ENCODE measurements at places on chromosomes 5 and 9.

- peak; percentile 66 for DNase-seq
These were observed 14.9 kb upstream of the FGFR4 start for GRCh38 chr5:177071666-177072385.

DNA sequence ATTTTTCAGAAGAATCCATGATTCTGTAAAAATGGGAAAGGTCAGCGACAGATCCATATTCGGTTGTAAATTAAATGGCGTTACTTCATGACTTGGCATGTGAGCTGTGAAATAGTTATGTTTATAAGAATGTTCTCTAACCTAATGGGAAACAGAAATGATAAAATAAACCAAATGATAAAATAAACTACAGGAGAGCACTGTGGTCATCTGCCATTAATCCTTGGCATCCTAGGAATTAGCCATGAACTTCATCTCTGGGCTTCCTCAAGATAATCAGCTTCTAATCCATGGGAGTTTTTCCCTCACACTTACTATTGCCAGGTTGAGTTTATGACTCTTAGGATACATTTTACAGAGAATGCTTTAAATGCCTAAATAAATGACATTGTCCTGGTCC is 94.6 kb upstream of the SLC30A5 start:
- DNase-seq = no peak

GRCh38 chr5:122985006-122985700 is 51.4 kb downstream of the PPIC start:
- no peak for DNase-seq

- no peak for DNase-seq
These were observed 299.4 kb downstream of the COX7C start for GRCh38 chr5:86917117-86917579.

DNA sequence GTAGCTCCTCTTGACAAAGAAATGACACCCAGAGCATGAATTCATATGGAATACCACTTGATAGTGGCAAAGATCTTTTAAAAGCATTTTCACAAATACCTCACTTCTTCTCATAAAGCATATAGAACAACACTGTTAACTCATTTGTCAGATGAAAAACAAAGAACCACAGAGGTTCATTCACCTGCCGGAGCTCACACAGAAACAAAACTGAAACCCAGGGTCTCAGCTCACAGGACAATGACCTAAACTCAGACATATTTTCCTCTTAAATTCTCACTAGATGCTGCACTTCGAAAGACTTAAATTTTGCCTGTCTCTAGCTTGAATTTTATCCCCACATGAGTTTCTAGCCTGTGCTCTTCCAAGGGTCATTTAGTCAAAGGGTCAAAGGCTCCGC is 339.0 kb downstream of the KCNN2 start:
- DNase-seq = no peak

DNA sequence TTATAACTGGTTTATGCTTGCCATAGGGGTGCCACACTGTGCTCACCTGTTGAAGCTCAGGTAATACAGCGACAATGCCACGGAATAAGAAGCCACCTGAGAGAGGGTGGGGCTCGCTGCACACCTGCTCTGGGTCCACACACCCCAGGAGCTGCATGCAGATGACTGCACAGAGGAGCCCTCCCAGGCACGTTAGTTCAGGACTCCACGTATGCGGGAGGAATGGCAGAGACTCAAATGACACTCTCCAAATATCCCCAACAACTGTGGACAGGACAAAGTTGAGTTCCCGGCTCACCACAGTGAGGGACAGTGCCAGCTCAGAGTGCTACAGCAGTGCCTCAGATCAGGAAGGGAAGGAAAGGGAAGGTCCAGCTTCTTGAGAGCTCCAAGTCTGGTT is 5.8 kb upstream of the FCN1 start:
- no peak for DNase-seq
